Endodermal cell (in vitro differentiated cells): ENCODE measurements at places on chromosomes 6 and 20. TPM values are rescaled to one million over a fixed set of nuclear protein-coding genes. Genes with fewer than 3 reads are reported as not detected.

Gene FAXC
- total RNA-seq, result 8.8 and 10.6 TPM in 2 replicates

Gene AKAP7
- total RNA-seq, result 6.2 and 7.5 TPM in 2 replicates

Gene TSHZ2
- 0.13 to 0.31 TPM (median 0.21 TPM) in 3 replicates for total RNA-seq

Gene EIF6
- 127 and 133 TPM in 2 replicates for total RNA-seq

Gene PCK1
- total RNA-seq, result not detected in 3 replicates

Gene EDN1
- total RNA-seq, result 0.27 to 0.40 TPM in 2 of 3 replicates, not detected in the other

Gene GPLD1
- total RNA-seq, result 5.2 and 5.3 TPM in 2 replicates

Gene SAPCD1
- total RNA-seq, result 7.1 to 9.5 TPM (median 7.9 TPM) in 3 replicates

DNA sequence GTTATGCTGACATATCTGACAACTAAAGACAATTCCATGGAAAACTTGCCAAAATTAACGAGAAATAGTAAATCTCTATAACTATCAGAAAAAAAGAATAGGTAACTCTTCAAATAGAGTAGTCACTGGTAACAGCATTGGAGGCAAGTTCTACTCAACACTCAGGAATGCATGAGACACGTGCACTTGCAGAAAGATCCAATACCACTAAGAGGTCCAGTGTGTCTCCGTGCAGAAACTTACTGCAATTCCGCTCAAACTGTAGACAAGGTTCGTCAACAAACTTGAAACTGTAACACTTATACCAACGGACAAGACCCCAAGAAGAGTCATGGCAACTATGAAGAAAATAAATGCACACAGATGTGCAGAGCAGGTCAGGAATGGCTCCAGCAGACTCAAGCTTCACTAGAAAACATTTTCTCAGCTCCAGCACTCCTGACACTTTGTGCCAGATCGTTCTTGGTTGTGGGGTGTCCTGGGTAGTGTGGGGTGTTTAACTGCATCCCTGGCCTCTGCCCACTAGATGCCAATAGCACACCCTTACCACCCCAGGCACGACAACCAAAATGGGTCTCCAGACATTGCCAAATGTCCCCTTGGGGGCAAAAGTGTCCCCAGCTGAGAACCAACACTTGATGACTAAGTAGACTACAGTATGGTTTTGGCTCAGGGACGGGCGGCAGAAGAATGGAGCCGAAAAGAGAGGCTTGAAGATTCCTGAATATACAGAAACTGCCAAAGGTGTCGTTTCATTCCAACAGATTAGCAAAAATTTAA is 134.8 kb downstream of the DTNBP1 start:
- H3K4me1 ChIP-seq, result no peaks in the 10 kb centered on the region
- no peaks in the 10 kb centered on the region for H3K27me3 ChIP-seq
- H3K27ac ChIP-seq, result no peak overlapping the region
- peaks cover 34% of the 10 kb centered on the region for H3K36me3 ChIP-seq
- H3K4me3 ChIP-seq, result no peak overlapping the region
- DNase-seq, result no peak

GRCh38 chr20:47048054-47048453 is 153.4 kb downstream of the EYA2 start:
- H3K27ac ChIP-seq, result no peak overlapping the region
- no peak overlapping the region for H3K4me3 ChIP-seq
- no peak for DNase-seq
- no peaks in the 10 kb centered on the region for H3K4me1 ChIP-seq
- H3K27me3 ChIP-seq, result no peaks in the 10 kb centered on the region
- H3K36me3 ChIP-seq, result peaks cover 55% of the 10 kb centered on the region

GRCh38 chr6:22673474-22673873 is 104.1 kb downstream of the HDGFL1 start:
- no peak overlapping the region for H3K27ac ChIP-seq
- DNase-seq, result no peak
- no peaks in the 10 kb centered on the region for H3K27me3 ChIP-seq
- H3K36me3 ChIP-seq, result no peaks in the 10 kb centered on the region
- no peaks in the 10 kb centered on the region for H3K4me1 ChIP-seq
- H3K4me3 ChIP-seq, result no peak overlapping the region

DNA sequence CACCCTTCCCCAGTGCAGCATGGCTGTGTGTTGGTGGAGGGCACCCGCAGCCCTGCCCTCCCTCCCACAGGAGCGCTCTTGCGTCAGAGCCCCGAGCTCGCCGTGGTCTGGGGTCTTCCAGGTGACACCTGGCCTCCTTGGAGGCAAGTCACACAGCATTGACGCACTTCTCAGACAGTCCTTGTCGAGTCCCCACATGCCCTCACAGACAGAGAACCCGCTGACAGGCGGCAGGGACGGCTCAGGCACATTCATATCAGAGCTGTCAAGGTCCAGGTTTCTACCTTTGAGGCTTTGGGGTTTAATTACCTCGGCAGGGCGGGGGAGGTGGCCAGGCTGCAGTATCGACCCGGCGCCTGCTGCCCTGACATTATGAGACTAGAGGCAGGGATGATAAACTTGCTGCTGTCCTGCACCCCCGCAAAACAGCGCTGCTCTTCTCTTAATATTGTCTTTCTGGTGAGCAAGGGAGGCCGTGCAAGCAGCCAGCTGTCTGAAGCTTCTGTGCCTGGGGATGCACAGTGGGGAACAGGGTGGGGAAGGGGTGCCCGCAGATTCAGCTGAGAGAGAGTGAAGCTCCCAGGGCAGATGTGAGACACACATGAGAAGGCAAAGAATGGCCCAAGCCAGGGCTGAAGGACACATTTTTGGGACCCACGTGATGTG is 4.7 kb downstream of the NPEPL1 start:
- DNase-seq, result peak; percentile 37
- H3K36me3 ChIP-seq, result peaks cover 27% of the 10 kb centered on the region
- no peaks in the 10 kb centered on the region for H3K4me1 ChIP-seq
- no peaks in the 10 kb centered on the region for H3K27me3 ChIP-seq
- H3K4me3 ChIP-seq, result no peak overlapping the region

DNA sequence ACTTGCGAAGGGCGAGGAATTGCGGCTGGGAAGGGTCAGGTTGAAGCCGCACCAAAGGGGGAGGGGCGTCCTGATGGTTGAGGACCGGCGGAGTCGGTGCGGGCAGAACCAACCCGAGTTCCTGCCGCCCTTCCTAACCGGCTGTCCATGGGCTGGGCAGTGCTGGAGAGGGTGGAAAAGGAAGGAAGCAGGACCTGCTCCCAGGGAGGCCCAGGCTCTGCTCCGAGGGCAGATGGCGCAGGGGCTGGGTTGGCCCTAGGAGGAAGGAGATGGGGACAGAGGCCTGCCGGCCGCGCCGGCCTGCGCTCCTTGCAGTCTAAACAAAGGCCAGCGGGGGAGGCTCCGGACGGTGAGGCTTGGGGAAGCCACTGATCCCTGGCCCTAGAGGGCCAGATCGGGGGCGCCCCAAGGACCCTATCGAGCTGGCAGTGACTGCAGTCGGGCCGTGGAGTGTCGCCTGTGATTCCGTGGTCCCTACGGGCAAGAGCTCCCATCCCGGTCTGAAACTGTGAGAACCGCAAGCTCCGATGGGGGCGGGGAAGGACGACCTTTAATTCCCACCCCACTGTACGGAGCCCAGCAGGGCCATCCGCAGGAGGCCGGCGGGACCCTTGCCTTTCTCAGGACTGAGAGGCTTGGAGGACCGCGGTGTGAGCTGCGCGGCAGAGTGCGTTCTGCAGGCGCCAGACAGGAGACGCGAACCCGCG is 39.4 kb downstream of the YTHDF1 start:
- H3K27ac ChIP-seq, result no peak overlapping the region
- peak; percentile 74 for DNase-seq
- H3K4me3 ChIP-seq, result no peak overlapping the region
- H3K36me3 ChIP-seq, result no peaks in the 10 kb centered on the region

GRCh38 chr6:165034271-165034741 is 275.1 kb downstream of the C6orf118 start:
- H3K27me3 ChIP-seq, result no peaks in the 10 kb centered on the region
- H3K27ac ChIP-seq, result no peak overlapping the region
- H3K36me3 ChIP-seq, result no peaks in the 10 kb centered on the region
- no peak overlapping the region for H3K4me3 ChIP-seq
- H3K4me1 ChIP-seq, result no peaks in the 10 kb centered on the region

DNA sequence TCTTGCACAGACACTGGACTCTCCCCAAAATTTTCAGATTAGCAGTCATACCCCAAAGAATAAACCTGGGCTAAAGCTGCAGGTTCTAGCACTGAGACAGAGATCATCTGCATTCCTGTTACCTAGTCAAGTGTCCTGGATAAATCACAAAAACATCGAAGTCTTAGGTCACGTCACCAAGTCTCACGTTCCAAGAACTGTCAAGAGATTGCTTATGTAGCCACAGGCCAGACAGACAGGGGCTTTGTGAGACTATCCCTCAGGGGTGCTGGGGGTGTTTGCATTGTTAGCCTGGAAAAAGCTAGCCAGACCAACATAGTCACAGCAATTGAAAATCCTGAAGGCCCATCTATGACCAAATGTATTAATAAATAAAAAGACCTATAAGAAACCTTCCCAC is 243.1 kb upstream of the PREP start:
- no peak for DNase-seq
- no peaks in the 10 kb centered on the region for H3K4me1 ChIP-seq
- no peak overlapping the region for H3K27ac ChIP-seq
- peaks cover 20% of the 10 kb centered on the region for H3K27me3 ChIP-seq

DNA sequence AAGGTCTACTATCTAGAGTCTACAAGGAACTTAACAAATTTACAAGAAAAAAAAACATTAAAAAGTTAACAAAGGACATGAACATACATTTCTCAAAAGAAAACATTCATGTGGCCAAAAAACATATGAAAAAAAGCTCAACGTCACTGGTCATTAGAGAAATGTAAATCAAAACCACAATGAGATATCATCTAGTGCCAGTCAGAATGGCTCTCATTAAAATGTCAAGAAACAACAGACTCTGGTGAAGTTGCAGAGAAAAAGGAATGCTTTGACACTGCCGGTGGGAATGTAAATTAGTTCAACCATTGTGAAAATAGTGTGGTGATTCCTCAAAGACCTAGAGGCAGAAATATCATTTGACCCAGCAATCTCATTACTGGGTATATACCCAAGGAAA is 48.3 kb downstream of the OGFRL1 start:
- DNase-seq, result no peak
- H3K27ac ChIP-seq, result no peak overlapping the region
- H3K4me3 ChIP-seq, result no peak overlapping the region
- H3K27me3 ChIP-seq, result no peaks in the 10 kb centered on the region
- no peaks in the 10 kb centered on the region for H3K36me3 ChIP-seq

DNA sequence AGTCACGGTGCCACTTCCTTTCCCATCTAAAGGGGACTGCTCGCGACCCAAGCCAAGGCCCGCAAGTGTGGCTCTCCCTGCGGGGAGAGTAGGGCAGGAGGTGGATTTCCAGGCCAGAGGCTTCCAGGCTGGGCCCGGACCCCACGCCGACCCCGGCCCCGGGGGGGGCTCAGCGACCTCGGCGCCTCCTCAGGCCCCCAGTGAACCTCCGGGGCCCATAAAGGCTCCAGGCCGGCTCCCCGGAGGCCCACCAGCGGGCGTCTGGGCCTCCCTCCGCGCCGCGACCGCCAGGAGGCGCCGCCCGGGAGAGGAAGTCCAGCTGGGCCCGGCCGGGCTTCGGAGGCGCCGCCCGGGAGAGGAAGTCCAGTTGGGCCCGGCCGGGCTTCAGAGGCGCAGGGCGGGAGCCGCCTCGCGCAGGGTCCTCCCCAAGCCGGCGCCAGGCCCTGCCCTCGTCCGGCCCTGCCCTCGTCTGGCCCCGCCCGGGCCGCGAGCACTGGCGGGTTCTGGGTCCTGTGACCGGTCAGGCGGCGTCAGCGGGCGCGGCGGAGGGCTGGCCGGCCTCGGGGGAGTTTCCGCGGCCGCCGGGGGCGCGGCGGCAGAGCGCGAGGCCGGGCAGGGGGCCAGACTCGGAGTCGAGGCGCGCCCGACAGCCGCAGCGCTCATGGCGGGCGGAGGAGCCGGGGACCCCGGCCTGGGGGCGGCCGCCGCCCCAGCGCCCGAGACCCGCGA is at the start of gene RAB32:
Gene RAB32 (plus strand): TSS at position 623 of the 729 bp plus-strand sequence. CDS start 39 bp downstream, at position 662.
- H3K4me1 ChIP-seq, result no peaks in the 10 kb centered on the region
- peak within 1 kb of the TSS; percentile 36 for H3K27ac ChIP-seq
- H3K27me3 ChIP-seq, result no peaks in the 10 kb centered on the region
- peak; percentile 95 for DNase-seq
- peak within 1 kb of the TSS; percentile 93 for H3K4me3 ChIP-seq

DNA sequence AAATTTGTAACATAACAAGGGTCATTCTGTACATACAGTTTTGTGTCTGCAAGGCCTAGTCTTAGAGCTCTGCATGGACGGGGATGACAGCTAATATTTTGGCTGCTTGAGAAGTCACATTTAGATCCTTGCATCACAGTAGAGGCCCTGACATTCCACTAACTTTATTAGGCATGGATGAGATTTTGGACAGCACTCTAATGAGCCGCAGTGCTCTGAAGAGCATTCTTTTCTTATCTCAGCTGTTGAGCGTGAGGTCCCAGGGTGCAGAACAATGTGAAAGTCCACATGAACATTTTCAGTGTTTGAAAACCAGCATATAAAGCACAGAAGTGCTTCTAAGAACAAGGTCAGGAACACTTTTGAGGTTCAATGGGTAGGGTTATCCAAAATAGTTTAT is 58.9 kb downstream of the IPCEF1 start:
- H3K4me1 ChIP-seq, result peaks cover 6% of the 10 kb centered on the region
- H3K4me3 ChIP-seq, result no peak overlapping the region
- H3K27ac ChIP-seq, result no peak overlapping the region
- no peaks in the 10 kb centered on the region for H3K27me3 ChIP-seq
- DNase-seq, result no peak

GRCh38 chr6:152750694-152751093 is at the start of gene VIP:
VIP (plus strand) TSS chr6:152750797; CDS start chr6:152752178, 1,381 bp downstream.
- no peak within 1 kb of the TSS for H3K27ac ChIP-seq
- peak; percentile 84 for DNase-seq

DNA sequence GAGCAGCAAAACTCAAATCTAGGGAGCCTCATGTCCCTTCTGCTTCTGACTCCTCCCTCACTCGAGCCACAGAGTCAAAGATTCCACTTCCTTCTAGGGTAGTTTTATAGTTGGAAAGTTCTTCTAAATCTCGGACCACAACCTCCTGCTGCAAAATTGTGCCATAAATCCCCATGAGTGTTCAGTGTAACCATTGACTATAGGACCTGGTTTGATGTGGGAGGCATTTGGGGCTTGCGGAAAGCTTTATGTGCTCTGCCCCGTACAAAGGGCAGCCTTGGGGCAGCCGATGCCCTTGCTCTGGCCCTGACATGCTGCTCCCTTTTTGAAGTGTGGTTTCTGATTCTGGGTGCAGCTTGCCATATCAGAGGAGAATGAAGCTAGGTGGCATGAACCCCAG is 43.6 kb upstream of the IER3 start:
- DNase-seq, result no peak
- no peaks in the 10 kb centered on the region for H3K4me1 ChIP-seq
- H3K36me3 ChIP-seq, result no peaks in the 10 kb centered on the region

GRCh38 chr20:19256085-19256484 is 43.6 kb downstream of the SLC24A3 start:
- H3K4me1 ChIP-seq, result no peaks in the 10 kb centered on the region
- H3K36me3 ChIP-seq, result no peaks in the 10 kb centered on the region
- no peak for DNase-seq
- no peak overlapping the region for H3K4me3 ChIP-seq
- no peak overlapping the region for H3K27ac ChIP-seq
